ENCODE measurements at places on chromosomes 16 and 17.

GRCh38 chr17:53168413-53168812 is 654.3 kb upstream of the KIF2B start:
- no peak for DNase-seq

- DNase-seq = no peak
These were observed 1.4 kb downstream of the SETD6 start for GRCh38 chr16:58516768-58517107.

- DNase-seq = peak; percentile 50
These were observed 34.5 kb upstream of the CLEC18B start for GRCh38 chr16:74455619-74456289.

DNA sequence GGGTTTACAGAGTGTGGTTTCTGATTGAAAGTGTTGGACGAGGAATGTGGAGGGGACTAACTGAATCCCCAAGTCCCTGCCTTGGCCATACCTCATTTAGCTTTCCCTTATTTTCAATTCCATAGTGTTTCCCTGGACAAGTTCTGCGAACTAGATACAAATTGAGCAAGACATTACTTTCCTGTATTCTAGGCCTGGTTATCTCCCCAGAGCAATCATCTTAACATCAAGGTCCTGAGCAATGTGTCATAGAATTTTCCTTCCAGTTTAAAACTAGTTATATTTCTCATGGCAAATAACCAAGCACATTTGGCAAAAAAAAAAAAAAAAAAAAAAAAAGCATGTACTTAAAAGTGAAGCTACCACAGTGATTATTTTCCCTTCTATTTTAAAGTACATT is 330.1 kb downstream of the CDH11 start:
- peak; percentile 57 for DNase-seq

- no peak for DNase-seq
These were observed 222.7 kb upstream of the CHMP6 start for GRCh38 chr17:80768936-80769335.

Data from fibroblast of skin of back (primary cell).